ENCODE measurements at places on chromosomes 3 and 15.

- DNase-seq, result no peak
Measured at GRCh38 chr3:15428539-15428938, 1.1 kb downstream of the EAF1 start.

- no peak for DNase-seq
Measured at GRCh38 chr3:157410945-157411344, 25.7 kb upstream of the PTX3 start.

DNA sequence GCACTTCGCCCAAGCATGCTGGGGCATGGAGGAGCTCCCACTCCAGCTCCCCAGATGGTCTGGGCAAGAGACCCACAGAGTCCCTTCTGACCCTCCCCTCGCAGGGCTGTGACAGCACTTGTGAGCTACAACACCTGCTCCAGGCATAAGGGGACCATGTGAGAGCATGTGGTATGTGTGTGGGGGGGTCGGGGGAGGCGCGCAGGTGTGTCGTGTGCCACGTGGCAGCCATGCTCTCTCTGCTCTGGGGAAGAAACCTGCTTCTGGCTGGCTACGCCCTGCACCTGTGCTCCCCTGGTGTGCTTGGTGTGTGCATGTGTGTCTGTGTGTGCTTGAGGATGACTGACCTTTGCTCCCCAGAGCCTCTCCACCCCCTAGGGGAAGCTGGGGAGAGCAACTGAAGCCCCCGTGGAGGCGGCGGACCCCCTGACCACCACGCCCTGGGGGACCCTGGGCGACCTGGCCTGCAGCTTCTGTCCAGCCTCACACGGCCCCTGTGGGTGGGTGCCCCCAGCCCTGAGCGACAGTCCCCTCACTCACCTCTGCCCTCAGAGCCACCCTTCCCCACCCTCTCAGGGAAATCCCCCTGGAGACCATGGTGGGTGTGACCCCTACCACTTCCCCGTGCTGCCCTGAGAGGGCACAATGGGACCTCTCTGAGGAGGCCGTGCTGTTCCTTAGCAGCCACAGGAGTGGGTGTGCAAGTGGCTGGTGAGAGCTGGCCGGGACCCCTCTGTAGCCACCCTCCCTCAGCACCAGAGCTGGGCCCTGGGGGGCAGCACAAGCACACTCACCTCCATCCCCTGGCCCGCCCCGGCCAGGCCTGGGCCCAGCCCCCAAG is 16.6 kb upstream of the SEC13 start:
- no peak for DNase-seq

GRCh38 chr15:80977627-80978036 is 12.0 kb downstream of the MESD start:
- DNase-seq, result no peak

GRCh38 chr15:39338251-39338650 is 242.6 kb upstream of the THBS1 start:
- DNase-seq, result no peak

DNA sequence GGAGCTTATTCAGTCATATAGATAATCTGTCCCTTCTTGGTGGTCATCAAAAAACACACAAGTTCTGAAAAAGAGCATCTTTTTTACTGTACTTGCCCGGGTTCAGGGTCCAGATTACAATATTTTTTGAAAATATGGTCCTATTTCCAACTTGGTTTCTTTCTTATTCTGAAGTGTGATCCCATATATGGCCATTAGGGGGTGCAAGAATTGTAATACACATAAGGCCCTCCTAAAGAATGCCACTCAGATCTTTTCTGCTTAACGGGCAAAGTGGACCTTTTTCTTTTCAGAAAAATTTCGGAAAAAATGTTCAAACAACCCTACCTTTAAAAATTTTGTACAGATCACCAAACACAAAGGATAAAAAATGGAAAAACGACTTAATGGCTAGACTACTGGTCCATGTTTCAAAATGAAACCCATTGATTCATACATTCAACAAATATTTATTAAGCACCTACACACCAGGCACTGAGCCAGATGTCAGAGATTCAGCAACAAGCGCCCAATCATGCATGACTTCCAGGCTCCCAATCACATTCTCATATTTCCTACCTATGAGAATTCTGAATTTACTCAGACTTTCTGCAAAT is 102.0 kb upstream of the MYRIP start:
- peak; percentile 25 for DNase-seq

GRCh38 chr15:32838338-32838737 is 120.5 kb downstream of the GREM1 start:
- no peak for DNase-seq

- DNase-seq, result no peak
Measured at GRCh38 chr15:33982516-33982915, 14.2 kb downstream of the CHRM5 start.

DNA sequence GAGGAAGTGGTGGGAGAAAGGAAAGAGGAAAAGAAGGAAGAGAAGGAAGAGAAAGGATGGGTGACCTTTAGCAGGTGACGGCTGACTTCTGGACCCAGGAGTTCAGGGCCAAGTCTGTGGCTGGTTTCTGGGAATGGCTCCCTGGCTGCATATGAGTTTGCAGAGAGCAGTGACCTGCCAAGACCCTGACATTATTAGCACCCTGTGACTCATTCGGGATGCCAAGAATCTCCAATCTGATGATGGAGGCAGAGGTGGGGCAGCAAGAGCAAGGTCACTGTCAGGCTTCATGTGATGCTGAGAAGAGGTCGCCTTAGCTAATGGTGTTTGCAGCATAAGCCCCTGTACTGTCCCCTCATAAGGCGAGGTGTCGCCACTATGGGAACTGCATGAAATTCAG is 42.6 kb downstream of the MYZAP start:
- DNase-seq, result no peak

DNA sequence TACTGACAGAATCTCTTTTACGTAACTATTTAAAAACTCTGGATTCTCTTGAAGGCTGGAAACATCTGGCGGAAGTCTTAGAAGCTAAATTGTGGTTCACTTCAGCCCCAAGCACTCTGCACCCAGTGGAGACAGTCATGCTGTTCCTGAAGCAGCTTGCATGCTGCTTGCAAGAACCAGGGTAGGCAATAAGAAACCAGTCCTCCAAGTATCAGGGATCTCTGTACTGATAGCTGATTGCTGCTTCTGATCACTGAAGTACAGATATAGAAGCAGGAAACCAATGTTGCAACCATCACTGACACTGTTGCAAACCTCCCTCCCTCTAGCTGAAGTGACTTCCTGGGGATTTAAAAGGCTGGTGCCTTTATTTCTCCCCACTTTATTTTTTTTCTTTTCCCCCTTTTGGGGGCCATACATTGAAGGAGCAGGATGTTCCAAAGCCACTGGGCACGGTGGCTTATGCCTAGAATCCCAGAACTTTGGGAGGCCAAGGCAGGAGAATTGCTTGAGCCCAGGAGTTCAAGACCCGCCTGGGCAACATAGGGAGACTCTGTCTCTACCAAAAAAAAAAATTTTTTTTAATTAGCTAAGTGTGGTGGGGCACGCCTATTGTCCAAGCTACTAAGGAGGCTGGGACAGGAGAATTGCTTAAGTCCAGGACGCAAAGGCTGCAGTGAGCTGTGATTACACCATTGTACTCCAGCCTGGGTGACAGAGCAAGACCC is 15.3 kb downstream of the SPCS1 start:
- DNase-seq, result no peak

DNA sequence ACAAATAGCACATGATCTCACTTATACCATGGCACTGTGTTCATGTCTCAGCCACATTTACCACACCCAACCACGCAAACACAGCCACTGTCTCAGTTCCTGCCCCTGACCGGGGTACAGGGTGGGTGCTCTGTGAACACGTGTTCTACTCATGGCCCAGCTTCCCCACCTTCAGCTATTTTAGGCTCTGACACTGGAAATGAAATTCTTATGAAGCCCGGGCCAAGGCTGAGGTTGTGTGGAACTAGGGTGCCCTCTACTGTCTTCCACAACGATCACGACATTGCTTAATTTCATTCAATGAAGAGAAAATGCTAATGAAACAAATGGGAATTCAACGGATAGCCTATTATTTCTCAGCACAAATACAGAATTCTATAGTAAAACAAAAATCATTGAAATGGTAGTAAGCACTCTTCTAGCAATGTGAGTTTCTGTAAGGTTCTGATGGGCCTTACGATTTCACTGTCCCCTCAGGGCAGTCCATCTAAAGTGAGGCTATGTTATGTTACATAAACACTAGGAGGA is 2.1 kb upstream of the GABRA5 start:
- DNase-seq, result no peak

- no peak for DNase-seq
Measured at GRCh38 chr3:139430493-139430892, 41.0 kb upstream of the COPB2 start.

- DNase-seq, result no peak
Measured at GRCh38 chr3:119409844-119410243, 53.6 kb downstream of the TMEM39A start.

GRCh38 chr3:24953060-24953771 is 458.6 kb upstream of the THRB start:
- DNase-seq, result no peak

- DNase-seq, result no peak
Measured at GRCh38 chr3:114896978-114897377, 250.1 kb downstream of the ZBTB20 start.

DNA sequence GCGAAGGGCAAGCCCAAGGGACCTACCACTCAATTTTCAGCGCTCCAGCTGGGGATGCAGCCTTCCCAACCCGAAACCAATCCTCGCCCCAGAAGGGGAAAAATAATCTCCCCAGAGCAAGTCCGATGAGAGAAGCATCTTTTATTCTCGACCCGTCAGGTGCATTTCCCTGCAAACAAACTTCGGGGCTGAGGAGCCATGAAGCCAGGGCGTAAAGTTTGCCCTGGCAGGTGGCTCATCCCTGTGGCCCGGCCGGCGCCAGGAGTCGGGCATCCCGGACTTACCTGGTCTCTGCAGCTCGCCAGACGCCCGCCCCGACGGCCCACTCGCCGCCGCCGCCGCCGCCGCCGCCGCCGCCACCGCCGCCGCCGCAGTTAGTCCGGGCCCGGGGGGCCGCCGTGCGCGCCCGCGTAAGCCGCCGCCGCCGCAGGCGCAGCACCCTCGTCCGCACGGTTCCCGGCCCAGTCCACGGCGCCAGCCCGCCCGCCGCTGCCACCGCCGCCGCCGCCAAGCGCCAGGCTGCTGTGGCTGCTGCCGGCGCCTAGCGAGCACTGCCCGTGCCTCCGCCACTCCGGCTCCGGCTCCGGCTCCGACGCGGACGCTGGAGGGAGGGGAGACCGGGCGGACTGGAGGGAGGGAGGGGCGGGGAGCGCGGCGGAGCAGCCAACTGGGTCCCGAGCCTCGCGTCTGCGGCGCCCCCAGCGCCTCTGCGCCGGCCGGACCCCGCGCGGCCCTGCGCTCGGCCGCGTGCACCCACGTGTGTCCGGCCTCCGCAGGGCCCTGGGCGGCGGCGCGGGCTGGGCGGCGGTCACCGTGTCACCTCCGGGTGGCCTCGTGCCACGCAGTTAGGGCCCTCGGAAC is at the start of gene CNTN3:
Gene CNTN3 (minus strand): TSS at position 553 of the 861 bp plus-strand sequence. CDS start 93,547 bp downstream, outside the sequence.
- peak; percentile 23 for DNase-seq

DNA sequence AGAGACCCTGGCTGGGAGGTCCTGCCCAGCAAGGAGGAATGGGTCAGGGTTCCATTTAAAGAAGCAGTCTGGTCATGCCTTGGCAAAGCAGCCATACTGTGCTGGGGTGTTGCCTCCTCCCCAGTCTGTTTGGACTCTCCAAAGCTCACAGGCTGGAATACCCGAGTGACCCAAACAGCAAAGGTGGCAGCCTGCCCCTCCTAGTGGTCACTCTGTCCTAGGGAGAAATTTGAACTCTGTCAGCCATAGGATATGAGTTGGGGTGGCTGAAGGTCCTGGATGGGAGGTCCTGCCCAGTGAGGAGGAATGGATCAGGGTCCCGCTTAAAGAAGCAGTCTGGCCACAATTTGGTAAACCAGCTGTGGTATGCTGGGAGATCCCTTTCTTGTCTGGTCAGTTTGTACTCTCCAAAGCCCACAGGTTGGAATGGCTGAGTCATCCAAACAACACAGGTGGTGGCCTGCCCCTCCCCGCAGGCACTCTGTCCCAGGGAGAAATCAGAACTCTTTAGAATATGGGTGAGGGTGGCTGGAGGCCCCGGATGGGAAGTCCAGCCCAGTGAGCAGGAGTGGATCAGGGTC is 45.0 kb downstream of the CCR1 start:
- DNase-seq, result no peak

DNA sequence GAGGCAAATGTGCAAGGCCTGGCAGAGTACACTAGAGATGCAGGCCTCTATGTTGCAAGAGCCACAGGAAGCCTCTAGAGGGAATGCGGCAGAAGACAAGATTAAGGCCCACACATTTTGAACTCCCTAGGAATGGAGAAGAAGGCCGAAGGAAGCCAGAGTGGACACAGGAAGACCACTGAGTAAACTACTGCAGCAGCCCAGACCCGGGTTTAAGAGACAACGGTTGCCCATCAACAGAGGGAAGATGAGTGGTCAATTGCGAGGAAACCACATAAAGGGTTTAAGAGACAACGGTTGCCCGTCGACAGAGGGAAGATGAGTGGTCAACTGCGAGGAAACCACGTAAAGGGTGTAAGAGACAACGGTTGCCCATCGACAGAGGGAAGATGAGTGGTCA is 14.6 kb downstream of the CHSY1 start:
- DNase-seq, result no peak

GRCh38 chr15:64582202-64582601 is 121.8 kb downstream of the ZNF609 start:
- DNase-seq, result no peak

DNA sequence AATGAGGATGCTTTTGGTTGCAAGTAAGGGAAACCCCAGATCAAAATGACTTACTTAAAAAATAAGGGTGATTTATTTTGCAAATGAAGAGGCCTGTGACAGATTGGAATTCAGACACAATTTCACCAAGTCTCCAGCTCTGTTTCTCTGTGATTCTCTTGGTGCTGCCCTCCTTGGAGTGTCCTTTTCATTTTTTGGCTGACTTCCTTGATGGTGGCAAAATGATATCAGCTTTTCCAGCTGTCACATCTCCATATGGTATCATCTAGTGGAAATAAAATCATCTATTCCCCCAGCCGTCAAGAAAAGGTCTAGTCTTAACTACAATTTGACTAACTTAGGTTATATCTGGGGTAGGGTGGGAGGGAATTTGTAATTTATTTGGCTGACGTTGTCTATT is 68.5 kb upstream of the SLC25A26 start:
- no peak for DNase-seq

- DNase-seq, result no peak
Measured at GRCh38 chr15:74006774-74007639, 12.5 kb downstream of the PML start.

DNA sequence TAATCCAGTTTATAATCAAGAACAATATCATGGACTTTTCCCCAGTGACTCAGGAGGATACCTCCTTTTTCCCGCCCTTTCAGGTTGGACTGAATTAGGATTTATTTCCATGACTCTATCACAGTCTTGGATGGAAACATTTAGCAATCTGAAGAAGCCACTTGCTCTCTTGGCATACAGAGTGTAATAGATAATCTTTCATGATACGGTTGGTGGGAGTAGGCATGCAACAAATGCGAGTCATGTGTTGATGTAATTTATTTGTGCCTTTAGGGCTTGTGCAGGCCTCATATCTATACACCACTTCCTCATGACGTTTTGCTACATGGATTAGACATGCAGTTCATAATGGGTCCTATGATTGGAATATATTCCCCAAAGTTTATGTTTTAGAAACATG is 54.2 kb upstream of the MCTP2 start:
- DNase-seq, result no peak

GRCh38 chr3:133283958-133284807 is 115.7 kb upstream of the BFSP2 start:
- peak; percentile 66 for DNase-seq

GRCh38 chr3:187798531-187799530 is 53.6 kb upstream of the BCL6 start:
- no peak for DNase-seq

- no peak for DNase-seq
Measured at GRCh38 chr15:25694239-25694584, 168.9 kb downstream of the ATP10A start.

Data from NT2/D1 (cell line).